ENCODE measurements at places on chromosomes 13 and 19.

DNA sequence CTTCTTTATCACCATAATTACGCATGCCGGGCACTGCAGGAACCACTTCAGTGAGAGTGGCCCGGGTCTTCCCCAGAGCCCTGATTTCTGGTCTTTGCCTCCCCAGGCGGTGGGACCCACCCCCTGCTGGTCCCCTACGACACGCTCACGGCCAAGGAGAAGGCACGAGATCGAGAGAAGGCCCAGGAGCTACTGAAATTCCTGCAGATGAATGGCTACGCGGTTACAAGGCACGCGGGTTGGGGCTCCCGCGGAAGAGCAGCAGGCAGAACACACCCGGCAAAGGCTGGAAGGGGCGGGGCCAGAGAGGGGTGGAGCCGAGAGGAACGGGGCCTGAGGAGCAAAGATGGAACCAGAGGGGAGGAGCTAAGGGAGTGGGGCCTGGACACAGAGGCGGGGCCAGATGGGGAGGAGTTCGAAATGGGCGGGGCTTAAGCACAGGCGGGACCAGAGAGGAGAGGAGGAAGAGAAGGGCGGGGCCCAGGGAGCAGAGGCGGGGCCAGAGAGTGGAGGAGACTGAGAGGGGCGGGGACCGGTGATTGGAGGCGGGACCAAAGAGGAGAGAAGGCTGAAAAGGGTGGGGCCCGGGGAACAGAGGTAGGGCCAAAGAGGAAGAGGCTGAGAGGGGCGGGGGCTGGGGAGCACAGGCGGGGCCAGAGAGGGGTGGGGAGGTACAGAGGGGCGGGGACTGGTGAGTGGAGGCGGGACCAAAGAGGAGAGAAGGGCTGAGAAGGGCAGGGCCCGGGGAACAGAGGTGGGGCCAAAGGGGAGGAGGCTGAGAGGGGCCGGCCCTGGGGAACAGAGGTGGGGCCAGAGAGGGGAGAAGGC lies 73.4 kb downstream of the RYR1 start:
- DNase-seq, result peak; percentile 81

DNA sequence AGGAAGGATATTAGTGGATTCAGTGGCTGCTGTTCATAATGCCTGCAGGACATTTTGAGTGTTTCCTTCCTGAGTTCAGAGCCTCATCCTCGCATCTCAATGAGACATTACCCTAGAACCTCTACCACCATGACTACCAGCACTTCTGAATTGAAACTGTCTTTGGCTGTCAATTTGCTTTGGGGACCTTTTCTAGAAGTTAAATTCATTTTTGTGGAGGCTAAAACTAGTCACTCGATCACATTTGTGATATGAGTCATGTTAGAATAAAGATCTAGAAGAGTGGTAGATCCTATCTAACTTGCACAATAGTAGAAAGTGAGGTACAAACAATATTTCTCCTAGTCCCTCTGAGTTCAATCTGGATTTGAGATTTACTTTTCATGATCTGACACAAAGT lies 124.9 kb downstream of the KCNRG start:
- no peak for DNase-seq

- no peak for DNase-seq
Measured at GRCh38 chr19:19489804-19490204, 25.5 kb downstream of the TSSK6 start.

DNA sequence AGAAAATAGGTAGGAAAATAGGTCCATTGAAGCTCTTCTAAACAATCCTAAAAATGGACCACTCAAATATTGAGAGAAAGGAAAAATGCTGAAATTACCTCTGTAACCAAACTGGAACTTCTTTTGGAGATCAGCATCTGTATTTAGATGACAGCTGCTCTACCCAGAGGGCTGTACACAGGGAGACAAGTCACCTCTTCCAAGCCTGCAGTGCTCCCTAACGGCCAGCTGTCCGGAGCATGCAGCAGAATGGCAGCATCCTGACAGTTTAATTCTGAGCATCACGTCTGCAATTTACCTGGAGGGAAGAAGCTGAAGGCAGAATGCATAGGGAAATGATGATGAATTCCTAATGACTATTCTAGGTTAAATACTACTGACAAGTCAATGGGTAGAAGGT lies 62.8 kb upstream of the DIAPH3 start:
- no peak for DNase-seq

- no peak for DNase-seq
Measured at GRCh38 chr13:41648314-41648935, 191.1 kb downstream of the RGCC start.

DNA sequence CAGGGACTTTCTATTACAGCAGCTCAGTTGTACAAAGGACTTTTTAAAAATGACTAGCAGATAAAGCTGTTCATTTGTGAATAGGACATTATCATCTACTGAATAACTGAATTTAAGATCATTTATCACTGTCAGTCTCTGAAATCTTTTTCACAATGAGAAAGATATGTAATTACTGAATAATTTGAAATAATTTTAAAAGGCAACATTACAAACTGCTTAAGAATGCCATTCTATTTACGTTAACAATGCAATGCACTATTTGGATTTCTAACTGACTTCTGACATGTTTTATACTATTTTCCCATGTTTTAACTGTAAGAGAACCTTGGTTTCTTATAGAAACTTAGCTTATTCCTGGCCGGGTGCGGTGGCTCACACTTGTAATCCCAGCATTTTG lies 2033.0 kb upstream of the PCDH20 start:
- DNase-seq, result no peak

- no peak for DNase-seq
Measured at GRCh38 chr19:41957838-41958366, 1.2 kb downstream of the RABAC1 start.

- DNase-seq, result no peak
Measured at GRCh38 chr19:33167438-33167837, 26.7 kb upstream of the LRP3 start.

DNA sequence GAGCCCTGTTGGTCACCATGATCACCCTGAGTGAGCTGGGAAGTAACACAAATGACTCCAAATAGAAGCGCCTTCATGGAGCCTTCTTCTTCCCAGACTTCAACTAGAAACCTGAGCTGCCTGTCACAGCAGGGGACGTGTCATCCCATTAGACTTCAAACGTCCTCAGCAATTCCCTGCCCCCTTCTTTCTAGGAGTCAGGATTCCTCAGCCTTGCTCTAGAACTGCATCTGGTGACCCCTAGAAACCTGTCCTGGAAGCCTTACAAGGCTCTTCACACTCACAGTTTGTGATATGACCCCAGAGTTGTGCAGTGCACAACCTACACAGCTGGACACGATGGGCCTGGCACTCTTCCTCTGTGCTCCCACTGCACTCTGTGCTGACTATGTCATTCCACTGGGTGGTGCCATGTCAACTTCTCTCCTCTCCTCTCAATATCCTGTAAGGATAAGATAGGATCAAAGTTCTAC lies 23.6 kb upstream of the TTYH1 start:
- DNase-seq, result no peak

- DNase-seq, result no peak
Measured at GRCh38 chr13:87128491-87128890, 542.7 kb upstream of the SLITRK5 start.

GRCh38 chr19:48506138-48506733 lies 5.4 kb downstream of the LMTK3 start:
- no peak for DNase-seq

- no peak for DNase-seq
Measured at GRCh38 chr13:20134732-20135131, 26.1 kb downstream of the GJA3 start.

- no peak for DNase-seq
Measured at GRCh38 chr13:40125336-40125735, 469.9 kb downstream of the COG6 start.

GRCh38 chr13:43014162-43014561 lies 9.2 kb upstream of the DNAJC15 start:
- DNase-seq, result no peak

- DNase-seq, result no peak
Measured at GRCh38 chr13:29480893-29481525, 114.5 kb downstream of the SLC7A1 start.

DNA sequence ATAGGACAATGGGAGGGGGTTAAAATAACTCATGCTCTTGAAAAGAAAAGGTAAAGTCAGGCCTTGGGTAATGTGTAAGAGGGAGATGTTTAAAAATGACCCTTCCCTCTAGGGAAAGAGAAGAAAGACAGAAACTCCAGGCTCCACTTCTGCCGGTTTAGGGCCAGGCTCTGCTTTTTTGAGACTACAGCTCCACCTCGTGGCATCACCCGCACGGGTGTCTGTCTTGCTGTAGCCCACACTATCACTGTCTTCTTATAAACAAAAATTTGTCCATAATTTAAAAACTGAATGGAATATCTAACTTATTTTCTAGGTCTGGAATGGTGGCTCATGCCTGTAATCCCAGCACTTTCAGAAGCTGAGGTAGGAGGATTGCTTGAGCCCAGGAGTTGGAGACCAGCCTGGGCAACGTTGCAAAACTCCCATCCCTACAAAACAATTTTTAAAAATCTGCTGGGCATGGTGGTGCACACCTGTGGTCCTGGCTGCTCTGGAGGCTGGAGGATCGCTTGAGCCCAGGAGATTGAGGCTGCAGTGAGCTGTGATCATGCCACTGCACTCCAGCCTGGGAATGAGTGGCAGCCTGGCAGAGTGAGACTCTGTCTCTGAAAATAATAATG lies 65.1 kb upstream of the GTF3A start:
- peak; percentile 48 for DNase-seq

DNA sequence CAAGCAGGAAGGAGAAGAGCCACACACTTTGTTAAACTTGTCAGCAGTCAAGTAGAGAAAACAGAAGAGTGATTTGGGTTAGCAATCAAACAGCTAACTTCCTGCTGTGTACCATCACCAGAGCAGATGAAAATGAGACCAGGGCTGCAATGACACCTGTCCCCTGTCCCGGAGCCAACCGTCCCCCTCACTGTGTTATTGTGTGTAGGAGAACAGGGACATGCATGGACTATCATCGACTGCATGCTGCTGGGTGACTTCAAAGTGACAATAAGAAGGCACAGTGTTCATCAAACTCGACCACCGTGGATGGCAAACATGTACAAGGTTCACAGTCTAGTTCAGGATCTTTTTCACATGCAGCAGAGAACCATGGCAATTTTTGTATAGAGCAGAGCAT lies 94.0 kb upstream of the SLC15A1 start:
- DNase-seq, result no peak

GRCh38 chr19:18300930-18301717 lies 19.7 kb upstream of the JUND start:
- DNase-seq, result no peak

- DNase-seq, result no peak
Measured at GRCh38 chr19:676007-676338, 219 bp upstream of the FSTL3 start.

DNA sequence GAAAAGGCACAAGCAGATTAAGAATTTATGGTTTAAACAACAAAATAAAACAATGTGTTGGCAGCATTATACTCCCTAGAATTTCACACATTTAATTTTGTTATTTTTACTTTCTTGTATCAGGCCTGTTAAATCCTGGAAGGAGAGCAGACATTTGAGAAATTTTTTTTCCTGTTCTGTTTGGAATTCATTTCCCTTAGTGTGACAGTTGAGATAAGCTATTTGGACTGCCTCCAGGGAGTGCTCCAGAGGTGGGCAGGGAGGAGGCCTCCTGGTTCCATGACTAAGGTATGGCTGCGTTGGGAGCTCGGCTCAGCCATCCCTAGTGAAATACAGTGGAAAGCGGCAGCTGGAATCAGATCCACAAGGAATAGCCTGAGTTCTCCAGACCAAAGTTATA lies 185.7 kb downstream of the KCNRG start:
- DNase-seq, result no peak

- no peak for DNase-seq
Measured at GRCh38 chr19:36043952-36044351, 10.1 kb downstream of the THAP8 start.

- no peak for DNase-seq
Measured at GRCh38 chr13:72341904-72342303, 385.5 kb downstream of the MZT1 start.

GRCh38 chr19:30930941-30931706 lies 418.1 kb downstream of the TSHZ3 start:
- no peak for DNase-seq

DNA sequence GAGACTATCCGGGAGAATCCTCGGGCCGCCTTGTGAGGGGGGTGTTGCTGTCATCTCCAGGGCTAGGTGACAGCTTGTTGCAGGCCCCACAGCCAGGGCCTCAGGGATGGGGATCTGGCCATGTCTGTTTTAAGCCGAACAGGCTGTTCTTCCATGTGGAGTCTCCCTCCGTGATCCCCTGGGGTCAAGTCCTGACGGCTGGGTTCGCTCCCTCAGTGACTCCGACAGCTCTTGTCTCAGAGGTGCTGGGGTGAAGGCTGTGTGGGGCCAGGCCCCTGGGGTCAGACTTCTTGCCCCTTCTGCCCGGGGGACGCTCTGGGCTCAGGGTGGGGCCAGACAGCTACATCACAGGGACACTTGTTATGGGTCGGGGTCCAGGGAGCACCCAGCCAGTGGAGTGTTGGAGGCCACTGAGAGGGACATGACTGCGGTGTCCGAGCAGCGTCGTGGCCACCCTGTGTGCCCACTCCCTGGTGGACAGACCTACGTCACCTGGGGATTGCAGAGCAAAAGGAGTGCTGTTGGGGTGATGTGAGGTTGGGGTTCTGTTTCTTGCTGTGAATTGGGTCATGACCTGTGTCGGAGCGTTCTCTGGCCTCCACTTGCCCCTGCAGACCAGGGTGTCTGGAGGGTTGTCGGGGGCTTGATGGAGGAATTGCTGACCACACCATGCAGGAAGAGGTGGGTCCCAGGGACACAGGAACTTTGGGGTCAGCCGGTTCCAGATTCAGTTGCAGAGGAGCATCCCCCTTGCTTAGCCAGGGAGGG lies 21.5 kb downstream of the EPN1 start:
- DNase-seq, result no peak

- peak; percentile 86 for DNase-seq
Measured at GRCh38 chr13:44989071-44989889, at the start of the genes GPALPP1 and NUFIP1. TSS of gene GPALPP1 (plus strand) at chr13:44989538. CDS start at chr13:44989655, 117 bp downstream. TSS of gene NUFIP1 (minus strand) at chr13:44989471. CDS start at chr13:44989436, 35 bp downstream.

GRCh38 chr19:35764432-35765315 lies 6.7 kb downstream of the PROSER3 start:
- DNase-seq, result no peak

GRCh38 chr13:44302233-44302632 lies 71.4 kb upstream of the SERP2 start:
- DNase-seq, result no peak

DNA sequence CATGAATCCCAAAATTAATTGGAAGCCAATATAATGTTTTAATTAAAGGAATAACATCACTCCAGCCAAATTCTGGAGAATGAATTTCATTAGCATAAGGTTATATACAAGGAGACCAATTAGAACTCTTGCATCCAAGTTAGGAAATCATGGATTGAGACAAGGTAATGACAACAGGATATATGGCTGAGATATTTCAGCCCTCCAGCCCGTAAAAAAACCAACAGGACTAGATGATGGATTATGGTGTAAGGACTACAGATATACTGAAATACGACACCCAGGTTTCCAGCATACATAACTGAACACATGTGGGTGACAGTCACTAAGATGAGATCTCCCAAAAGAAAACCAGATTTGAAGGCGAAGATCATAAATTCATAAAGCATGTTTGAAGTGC lies 56.5 kb downstream of the TSC22D1 start:
- DNase-seq, result no peak

GRCh38 chr19:56953470-56953869 lies 112.9 kb upstream of the PEG3 start:
- DNase-seq, result no peak

Data from activated CD4-positive, alpha-beta T cell treated with anti-CD3 and anti-CD28 coated beads for 1 hour (primary cell).